Fibroblast of the conjunctiva (primary cell): ENCODE measurements at places on chromosomes 5 and 9.

- no peak for DNase-seq
Measured at GRCh38 chr9:134177624-134178393, 13.4 kb upstream of the RNU6ATAC start.

GRCh38 chr9:112104401-112104800 is 70.7 kb downstream of the SUSD1 start:
- no peak for DNase-seq

DNA sequence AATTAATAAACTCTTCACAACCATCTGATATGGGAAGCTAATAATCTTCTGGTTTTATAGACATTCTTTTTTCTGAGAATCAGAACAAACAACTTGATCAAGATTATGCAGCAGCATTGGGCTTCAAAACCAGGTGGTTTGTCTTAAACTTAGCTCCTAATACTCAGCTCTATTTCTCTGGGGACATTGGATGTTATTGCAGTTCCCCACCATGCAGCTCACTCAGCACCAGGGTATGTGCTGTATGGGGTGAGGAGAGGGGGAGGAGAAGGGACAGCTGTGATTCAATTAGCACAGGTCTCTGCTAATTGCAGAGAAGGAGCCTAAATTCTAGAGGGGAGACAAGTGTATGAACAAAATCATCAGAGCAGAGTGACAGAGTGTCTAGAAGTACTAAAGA is 210.7 kb upstream of the TNC start:
- no peak for DNase-seq

DNA sequence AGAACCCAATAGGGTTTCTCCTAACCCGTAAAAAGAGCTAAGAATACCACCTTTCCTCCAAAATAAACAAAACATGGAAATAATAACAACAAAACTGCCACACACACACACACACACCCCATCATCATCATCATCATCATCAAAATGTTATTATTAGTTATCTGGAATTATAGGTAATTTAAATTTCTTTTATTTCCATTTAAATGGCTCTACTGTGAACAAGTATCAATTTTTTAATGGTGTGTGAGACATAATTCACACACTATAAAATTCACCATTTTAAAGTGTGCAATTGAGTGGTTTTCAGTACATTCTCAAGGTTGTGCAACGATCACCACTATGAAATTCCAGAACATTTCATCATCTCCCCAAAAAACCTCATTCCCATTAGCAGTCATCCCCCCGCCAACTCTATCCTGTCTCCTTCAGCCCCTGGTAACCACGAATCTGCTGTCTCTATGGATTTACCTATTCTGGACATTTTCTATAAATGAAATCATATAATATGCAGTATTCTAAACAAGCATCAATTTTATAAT is 172.7 kb downstream of the ROR2 start:
- no peak for DNase-seq

DNA sequence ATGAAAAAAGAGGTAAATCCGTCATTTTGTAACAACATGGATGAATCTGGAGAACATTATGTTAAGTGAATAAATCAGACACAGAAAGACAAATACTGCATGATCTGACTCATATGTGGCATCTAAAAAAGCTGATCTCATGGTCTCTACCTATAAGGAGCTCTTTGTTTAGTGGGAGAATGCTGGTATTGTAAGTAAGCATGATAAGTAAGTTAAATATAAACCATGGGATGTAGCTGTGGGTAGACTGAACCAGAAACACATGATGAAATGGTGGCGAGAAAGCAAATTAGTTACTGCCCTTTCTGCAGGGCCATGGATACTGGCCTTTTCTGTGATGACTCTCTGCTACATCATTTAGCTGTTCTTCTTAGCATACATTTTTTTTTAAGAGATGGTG is 66.4 kb upstream of the RUSC2 start:
- no peak for DNase-seq

DNA sequence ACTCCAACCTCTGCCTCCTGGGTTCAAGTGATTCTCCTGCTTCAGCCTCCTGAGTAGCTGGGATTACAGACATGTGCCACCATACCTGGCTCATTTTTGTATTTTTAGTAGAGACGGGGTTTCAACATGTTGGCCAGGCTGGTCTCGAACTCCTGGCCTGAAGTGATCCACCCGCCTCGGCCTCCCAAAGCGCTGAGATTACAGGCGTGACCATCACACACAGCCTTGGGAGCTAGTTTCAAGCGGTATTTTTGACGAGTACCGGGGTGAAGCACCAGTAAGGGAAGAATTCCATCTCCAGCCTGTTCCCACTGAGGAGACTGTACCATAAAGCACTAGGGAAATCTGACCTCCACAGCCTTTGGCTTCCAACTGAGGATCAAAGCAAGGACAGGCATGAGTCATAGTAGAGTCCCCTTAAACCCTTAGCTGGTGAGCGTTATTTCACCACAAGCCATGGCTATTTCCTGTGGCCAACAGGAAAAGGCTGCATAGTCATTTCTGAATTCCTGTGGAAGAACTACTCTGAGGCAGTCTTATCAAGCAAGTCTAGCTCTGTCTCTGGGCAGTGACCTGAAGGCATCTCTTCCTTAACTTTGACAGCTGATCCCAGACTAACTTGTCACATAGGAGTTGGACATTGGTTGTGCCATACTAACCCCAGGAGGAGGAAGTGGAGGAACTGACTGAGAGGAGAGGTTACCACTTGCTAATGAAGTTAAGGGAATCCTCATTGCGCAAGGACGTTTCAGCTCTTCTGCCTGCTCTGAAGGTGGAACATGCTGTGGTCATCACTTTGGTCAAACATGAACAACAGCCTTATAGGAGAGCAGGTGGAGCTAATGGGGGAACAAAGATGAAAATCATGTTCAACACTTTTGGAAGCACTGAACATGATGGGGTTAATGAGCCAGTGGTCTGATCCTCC is 85.8 kb upstream of the DMRT1 start:
- peak; percentile 32 for DNase-seq

DNA sequence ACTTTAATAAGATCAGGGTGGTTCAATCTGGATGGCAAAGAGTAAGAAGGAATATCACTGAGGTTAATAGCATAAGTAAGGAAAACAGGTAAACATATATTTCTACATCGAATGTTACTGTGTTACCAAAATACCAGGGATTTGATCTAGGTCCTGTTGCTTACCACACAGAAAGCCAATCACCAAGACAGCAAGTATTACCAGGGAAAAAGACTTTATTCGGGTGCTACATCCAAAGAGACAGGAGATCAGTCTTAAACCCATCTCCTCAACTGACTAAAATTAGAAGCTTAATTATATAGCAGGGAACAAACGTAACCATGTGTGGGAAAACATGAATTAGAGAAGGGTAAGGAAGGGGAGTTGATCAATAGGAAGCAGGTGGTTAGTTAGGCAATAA is 500.1 kb downstream of the EFNA5 start:
- no peak for DNase-seq

DNA sequence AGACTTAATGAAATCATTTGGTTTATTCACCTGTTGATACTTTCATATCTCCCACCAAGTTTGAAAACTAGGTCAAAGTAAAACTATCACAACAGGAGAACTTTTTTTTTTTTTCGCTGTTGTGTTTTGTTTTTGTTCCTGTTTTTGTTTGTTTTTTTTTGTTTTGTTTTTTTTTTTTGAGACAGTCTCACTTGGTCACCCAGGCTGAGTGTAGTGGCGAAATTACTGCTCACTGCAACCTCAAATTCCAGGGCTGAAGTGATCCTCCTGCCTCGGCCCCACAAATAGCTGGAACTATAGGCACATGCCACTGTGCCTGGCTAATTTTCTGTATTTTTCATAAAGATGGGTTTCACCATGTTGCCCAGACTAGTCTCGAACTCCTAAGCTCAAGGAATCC is 49.3 kb downstream of the MLLT3 start:
- no peak for DNase-seq

DNA sequence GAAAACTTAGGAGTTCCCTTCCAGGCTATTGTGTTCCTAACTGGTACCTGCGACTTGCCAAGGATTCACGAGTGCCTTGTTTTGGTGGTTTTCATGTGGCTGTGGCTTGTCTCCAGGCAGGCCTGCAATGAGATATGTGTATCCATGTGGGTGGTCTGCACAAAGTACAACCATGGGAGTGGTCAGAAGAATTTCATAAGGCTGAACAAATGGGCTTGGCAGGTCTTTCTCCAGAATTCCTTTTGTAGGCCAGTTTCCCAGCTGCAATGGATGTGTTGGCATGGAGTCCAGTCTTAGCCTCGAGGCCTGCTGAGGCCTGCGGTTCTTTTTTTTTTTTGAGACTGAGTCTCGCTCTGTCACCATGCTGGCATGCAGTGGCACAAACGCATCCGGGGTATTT is 28.8 kb upstream of the MELK start:
- DNase-seq: peak; percentile 70

DNA sequence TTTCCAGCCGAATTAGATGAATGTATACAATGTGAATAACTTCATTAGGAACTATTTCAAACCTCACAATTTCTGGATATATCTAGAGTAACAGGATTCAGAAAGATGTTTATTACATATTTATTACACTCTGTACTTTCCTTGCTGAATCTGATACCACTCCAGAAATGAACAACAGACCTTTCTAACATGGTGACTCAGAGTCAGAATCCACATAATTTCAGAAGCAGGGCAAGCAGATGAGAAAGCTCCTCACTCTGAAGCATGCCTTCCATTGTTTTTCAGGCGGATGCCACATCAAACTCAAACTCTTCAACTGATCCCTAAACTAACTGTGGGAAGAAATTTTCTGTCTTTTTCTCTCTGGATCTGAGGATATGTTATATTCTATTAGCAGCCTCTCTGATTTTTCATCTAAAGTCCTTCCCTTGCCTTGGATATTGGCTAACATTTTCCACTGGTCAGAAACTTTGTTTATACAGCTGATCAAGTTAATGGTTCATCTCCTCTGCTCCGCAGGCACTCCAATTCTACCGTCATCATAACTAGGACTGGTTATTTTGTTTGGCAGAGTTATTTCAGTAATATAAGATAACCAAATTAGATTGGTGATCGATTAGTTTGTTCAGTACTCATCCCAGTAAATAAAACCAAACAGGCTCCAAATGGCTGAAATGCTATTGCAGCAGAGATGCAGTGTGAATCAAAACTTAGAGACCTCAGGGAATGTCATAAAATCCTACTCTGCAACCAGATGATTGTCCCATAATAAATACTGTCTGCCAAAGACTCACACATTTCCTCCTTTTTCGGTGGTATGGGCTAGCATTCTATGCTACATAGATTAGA is 556.0 kb downstream of the EBF1 start:
- DNase-seq: peak; percentile 52

GRCh38 chr9:6564868-6565267 is 80.7 kb downstream of the GLDC start:
- no peak for DNase-seq

DNA sequence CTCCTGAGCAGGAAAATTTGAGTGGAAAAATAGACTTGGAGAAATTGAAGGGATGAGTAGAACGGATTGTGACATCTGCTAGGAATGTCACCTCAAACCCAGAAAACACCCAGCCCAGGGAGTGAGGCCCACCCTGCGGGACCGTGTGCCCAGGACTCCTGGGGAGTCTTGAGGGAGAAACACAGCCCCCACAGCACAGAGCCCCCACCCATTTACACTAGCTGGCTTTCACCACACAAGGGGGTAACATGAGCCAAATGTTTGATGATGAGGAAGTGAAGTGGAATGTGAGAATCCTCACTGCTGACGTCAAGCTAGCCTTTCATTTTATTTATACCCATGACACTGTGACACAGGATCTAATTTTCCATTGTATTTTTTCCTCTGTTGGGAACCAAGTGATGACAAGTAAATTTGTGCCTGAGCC is 42.8 kb upstream of the PDE8B start:
- DNase-seq: peak; percentile 45

GRCh38 chr5:91383956-91384300 is 811 bp upstream of the ARRDC3 start:
- no peak for DNase-seq

DNA sequence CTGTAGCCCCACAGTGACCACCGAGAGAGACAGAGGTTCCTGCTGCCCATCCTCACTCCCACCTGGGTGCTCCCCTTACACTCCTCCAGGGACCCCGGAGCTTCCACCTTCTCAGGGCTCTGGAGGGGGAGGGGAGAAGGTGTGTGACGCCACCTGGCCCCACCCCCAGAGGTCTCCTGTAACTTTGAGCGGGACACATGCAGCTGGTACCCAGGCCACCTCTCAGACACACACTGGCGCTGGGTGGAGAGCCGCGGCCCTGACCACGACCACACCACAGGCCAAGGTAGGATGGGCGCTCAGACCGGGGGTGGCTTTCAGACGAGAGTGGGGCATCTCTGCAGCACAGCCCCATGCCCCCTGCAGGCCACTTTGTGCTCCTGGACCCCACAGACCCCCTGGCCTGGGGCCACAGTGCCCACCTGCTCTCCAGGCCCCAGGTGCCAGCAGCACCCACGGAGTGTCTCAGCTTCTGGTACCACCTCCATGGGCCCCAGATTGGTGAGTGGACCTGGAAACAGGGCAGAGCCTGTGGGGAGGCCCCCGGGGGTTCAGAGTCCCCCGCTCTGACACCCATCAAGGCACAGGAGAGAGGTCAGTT is 4.5 kb downstream of the MAMDC4 start:
- no peak for DNase-seq

DNA sequence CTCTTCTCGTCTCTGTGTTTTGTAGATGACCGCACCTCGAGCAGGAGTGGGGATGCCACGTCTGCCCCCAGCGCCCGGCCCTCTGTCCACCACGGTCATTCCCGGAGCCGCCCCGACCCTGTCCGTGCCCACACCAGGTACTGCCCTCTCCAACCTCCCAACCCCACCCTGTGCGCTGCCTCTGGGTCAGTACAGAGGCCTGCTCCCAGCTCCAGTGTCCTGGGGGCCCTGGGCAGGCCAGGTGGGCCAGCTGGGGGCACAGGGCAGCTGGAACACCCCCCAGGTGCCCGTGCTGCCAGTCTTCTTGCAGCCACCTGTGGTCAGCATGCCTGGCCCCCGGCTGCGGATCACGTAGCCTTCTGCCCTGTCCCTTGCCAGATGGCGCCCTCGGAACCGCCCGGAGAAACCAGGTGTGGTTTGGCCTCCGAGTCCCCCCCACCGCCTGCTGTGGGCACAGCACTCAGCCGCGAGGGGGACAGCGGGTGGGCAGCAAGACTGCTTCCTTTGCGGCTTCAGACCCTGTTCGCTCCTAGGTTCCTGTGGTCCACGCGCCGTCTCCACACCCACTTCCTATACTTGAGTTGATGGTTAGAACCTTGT is 133.7 kb downstream of the WNK2 start:
- DNase-seq: no peak
